Stimulated activated CD4-positive, alpha-beta T cell treated with anti-CD3 and anti-CD28 coated beads, Interleukin-15, amount 100 ng/mL, for 48 hours (primary cell): ENCODE measurements at places on chromosomes 11 and 22.

GRCh38 chr11:119808407-119809185 lies 79.6 kb upstream of the NECTIN1 start:
- no peak for DNase-seq

- no peak for DNase-seq
Observed at GRCh38 chr11:10728154-10728553, 22.9 kb upstream of the CTR9 start.

DNA sequence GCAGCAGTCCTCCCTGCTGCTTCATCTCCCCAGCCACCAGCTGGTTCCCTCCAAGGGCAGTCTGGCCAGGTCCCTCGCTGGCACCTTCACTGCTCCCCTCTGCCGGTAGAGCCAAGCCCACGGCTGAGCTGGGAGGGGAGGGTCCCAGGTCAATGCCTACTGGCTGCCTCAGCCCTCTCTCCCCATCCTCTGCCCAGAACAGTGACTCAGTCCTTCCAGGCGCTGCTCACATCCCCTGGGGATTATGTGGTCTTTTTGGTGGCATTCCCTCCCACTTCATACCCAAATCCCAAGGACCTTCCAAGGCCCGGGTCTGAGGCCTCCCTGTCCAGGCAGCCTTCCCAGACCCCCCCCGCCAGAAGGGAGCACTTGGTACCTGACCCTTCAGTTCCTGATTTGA lies 44.9 kb downstream of the WNT7B start:
- DNase-seq, result no peak

DNA sequence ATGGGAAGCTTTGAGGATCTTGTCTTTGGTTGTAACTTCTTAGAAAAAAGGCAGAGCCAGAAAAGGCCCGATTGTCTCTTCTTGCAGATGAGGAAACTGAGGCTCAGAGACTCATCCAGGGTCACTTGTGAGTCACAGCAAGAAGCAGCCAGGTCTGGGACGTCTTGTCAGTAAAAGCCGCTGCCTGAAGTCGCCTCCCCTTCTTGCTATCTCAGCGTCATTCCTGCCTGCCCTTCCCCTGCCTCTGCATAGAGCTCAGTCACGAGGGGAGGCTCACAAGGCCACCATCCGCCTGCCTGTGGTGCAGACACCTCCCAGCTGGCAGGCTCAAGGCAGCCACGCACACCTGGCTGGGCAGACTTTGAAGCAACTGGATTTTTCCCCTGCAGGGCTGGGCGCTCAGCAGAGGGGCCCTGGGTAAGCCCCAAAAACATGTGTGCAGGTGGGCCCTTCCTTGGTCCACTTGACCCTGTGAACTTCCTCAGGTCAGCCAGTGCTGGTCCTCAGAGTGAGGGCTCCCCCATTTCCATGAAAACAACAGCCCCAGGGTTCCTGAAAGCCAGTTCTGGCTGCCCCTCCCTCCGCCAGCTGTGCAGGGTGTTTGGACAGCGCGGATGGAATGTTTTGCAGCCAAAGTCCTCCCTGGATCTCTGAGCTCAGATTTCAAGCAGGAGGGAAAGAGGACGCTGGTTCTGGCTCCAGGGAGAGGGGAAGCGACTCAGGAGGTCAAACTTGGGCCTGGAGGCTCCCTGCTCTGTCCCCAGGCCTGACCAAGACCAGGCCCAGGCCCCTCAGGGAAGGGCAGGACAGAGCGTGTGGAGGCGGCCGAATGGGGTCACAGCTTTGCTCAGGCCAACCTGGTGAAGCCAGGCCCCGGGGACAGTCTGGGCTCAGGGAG lies 6.0 kb upstream of the RAB3IL1 start:
- DNase-seq, result no peak

DNA sequence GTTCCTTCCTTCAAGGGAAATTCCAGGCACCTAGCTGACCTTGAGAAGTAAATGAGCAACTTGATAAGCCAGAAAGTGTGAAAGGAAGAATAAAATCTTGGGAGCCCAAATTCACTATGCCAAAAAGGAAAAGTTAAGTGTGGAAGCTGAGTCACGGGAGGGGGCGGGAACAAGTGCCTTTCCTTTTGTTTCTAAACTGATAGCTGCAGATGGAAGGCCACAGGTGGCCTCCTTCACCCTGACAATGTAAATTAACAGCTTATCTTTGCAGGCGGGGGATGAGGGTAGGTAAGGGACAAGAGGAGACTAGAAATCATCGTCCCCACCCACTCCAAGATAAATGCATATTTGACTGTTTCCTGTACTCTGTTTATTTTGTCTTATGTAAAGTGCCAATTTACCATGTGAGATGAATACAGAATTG lies 36.4 kb upstream of the TREH start:
- no peak for DNase-seq

DNA sequence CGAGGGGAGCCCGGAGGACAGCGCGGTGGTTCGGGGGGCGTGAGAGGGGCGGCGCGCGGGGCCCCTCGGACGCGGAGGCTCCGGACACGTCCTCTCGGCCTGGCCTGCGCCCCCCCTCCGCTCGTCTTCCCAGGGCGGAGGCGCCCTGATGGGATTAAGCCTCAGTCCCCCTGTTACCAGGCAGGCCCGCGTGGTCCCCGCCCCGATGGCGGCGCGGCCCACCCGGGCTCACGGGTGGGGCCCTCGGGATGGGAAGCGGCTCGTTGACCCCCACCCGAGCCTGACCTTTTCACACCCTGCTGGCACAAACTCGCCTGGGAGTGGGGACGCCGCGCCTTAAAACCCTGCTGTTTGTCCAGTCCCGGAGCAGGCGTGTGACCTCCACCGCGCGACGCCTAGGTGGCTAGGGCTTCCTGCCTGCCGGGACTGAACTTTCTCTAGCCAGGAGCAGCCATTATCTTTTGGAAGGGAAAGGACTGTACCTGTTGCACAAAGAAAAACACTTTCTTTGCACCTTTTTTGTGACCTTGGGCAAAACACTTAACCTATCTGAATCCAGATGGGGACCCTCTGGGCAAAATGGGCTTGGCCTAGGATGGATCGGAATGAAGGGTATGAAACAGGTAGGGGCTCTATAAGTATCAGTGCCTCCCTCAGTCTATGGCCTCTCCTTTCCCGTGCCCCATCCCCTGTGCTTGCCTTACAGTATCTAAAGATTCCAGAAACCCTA lies 1.0 kb downstream of the KIAA1671 start:
- no peak for DNase-seq

DNA sequence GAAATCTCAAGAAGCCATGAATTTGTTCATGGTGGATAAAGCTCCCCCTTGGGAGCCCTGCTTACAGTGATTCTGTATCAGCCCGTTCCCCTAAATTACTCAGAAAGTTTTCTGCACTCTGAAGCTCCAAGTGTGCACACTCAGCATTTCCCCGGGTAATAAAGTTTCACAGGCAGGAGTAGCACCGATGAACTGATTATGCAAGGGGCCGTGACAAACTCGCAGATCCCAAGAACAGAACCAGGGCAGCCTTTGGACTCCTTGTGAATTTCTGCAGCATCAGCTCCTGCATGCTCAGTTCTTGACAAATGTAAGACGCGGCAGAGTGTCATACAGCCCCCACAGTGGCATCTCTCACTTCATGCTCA lies 73.5 kb downstream of the COMMD9 start:
- DNase-seq, result no peak

DNA sequence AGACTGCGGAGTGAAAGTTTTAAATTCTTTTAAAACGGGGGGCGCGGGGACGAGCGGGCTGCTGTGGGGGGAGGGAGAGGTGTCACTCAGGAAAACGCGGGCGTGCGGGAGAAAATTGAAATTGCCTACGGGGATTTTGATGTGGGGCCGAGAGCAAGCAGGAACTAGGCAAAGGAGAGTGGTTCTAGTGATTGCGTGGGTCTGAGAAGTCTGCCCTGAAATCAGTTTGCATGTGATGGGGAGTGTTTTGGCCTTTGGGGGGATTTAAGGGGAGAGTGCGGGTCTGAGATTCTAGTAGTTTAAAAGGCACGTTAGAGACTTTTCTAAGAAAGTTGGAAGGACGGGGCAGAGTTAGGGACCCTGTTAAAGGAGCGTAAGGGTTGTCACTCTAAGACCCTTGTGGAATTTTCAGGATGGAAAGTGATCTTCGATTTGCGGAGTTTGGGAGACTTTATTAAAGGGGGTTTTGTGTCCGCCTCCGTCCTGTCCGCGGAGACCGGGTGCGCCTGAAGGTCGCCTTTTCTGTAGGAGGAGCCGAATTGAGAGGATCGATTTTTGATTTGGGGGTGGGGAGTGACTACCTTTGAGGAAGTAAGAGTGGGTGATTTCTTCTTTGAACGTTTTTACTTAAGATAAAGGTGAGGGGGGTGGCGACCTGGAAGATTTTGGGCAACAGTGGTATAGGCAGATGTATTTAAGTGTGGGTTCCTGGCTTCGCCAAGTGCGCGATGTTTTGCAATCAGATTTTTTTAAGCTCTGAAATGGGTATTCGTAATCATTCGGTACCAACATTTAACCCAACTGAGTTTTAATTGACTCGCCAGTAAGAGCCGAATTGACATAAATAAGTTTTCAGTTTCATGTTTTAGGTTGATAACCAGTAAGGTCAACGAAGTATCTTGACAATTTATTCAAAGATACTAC lies 1.1 kb downstream of the EED start:
- no peak for DNase-seq

DNA sequence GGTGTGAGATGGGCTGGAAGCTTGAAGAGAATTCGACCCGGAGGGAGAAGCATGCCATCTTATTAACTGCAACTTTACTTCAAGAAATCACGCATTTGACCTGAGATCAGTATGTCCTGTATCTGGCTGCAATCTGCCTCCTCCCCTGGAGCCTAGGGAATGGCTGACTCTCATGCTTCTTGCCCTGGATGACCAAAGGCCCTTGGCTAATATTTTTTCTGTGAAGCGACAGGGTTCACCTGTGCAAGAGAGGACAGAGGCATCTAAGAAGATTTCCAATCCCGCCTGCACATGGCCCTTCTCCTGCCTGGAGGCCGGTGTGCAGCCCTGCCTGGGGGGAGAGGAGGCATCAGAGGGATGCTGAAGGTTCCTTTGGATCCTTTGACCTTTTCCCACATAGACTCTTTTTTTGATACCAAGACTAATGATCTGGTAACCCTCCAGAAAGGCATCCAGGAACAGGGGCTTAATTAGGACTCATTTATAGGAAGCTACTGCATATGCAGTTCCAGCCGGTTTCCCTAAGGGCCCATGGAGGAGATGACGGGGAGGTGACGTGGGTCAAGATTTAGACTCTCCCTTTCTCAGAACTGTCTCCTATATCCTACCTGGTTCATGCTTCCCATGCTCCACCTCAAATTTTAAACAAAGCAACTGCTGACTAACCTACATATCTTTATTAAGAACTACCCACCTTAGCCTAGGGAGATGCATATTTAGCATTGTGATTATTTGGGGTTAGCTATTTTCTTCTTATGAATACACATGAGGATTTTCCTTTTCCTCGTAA lies 50.8 kb downstream of the NTM start:
- no peak for DNase-seq

DNA sequence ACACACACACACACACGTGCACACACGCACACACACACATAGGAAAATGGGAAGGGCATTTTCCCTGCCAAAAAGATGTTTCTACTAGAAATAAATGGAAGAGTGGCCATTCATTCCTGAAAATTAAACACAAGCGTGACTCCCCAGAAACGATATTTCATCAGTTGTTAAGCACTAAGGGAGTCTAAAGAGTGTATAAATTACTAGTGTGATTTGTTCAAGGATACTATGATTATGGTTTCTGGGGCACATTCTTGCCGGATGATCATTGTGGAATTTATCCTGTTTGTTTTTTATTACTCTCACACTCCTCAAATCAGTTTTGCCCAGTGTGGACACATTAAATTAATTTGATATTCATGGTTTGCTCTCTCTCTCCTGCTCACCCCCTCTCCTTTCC lies 16.4 kb upstream of the AMOTL1 start:
- DNase-seq, result no peak

DNA sequence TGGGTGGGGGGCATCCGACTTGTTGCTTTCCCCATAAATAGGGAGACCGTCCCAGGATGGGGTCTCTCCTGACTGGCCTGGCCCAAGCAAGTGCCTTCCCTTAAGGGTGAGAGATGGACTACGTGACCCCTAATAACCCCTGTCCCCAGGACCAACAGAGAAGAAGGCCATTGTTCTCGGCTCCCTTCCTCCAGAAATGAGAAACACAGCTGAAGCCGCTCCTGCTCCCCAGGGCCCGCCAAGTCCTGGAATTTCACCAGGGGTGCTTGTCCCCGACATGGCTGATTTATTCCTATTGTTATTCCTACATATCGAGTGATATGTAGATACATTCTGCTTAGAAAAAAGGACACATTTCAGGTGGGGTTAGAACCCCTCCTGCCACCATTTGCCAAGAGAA lies 100.8 kb downstream of the TP53I11 start:
- DNase-seq, result no peak

- DNase-seq, result no peak
Observed at GRCh38 chr11:65917434-65918210, 1.2 kb downstream of the C11orf68 start.

DNA sequence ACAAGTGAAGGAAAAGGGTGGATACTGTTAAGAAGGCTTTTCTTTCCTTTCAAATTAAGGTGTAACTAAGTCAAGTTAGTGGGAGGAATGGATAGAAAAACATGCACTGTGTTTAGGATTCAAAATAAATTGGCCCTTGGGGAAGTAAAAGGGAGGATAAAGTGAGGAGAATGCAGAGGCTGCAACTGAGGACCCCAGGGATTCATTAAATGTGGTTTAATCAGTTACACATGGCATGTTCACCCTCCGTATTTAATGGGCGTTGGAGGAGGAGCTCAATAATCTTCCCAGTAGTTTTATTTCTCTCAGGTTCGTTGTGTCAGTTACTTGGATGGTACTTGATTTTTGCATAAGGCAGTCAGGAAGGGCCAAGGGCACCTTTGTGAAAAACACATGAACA lies 966.3 kb downstream of the JRKL start:
- no peak for DNase-seq

DNA sequence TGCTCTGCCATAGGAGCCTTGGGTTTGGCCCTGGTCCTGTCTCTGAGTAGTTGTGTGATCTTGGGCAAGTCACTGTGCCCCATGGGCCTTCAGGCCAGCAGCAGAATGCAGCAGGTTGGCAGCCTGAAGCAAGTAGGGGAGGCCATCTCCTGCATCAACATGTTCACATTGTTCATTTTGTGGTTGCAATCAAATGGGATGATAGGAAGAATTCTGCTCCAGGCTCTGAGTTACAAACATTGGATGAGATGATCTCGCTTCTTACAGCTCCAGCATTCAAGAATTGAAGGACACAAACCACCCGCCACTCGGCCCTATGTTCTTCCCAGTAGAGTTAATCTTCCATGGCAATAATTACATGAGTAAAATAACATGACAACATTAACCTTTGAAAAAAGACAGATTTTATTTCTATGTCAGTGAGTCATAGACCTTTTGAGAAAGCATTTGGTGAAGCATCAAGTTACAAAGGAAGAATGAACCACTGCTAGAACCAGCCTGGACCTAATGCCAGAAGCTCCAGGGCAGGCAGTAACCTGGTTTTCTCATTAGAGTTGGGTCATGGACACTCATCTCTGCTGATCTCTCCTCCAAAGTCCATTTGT lies 308.3 kb upstream of the NCAM1 start:
- DNase-seq, result no peak
